ENCODE measurements at places on chromosomes 6 and 20.

DNA sequence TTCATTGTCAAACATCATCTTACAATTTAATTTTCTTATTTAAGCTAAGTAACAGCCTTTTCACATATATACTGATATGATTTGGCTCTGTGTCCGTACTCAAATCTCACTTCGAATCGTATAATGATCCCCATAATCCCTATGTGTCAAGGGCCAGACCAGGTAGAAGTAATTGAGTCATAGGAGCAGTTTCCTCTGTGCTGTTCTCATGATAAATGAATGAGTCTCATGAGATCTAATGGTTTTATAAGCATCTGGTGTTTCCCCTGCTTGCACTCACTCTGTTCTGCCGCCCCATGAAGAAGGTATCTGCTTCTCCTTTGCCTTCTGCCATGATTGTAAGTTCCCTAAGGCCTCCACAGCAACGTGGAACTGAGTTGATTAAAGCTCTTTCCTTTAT, 25.1 kb upstream of the CMTR1 start:
- DNase-seq, result no peak

DNA sequence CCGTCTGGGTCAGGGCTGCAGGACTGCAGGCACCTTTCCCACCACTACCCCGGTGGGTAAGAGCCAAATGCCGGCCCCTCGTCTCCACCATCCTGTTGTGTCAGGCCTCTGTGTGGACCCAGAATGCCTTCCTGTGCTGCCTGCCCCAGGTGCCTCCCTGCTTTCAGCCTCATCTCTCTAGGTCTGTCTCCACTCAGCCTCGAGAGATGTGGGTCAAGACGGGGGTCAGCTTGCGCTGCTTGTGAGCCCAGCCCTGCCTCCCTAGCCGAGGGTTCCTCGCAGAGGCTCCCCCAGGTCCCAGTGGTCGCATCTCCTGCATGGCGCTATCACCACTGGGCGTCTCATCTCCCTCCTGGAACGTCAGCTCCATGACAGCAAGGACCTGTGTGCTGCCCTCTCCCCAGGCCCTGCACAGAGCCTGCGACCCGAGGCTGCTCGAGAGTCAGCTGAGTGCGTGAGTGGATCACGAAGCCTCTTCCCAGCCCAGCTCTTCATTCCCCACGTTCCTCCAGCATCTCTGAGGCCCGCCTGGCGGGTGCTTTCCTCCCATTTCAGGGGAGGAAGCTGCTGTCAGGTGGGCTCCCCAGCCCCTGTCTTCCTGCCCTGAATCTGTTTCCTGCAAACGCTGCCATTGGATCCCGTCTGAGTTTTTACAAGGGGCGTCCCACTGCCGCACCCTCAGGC, 38.7 kb upstream of the ZBP1 start:
- no peak for DNase-seq

DNA sequence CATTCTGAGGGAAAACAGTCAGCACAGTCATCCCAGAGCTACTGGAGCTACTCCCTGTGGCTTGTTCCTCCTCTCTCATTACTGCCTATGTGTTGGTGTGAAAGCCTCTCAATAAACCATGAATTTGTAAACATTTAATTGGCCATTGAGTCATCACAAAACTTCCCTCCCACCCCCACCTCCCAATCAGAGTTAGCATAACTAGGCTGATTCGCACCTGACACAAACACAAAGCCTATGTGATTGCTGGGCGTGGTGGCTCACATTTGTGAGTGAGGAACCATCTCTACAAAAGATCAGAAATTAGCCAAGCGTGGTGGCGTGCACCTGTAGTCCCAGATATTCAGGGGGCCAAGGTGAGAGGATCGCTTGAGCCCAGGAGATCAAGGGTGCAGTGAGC, 17.1 kb upstream of the SNTA1 start:
- no peak for DNase-seq

GRCh38 chr20:1396264-1396663, 3.4 kb upstream of the FKBP1A start:
- DNase-seq, result no peak

DNA sequence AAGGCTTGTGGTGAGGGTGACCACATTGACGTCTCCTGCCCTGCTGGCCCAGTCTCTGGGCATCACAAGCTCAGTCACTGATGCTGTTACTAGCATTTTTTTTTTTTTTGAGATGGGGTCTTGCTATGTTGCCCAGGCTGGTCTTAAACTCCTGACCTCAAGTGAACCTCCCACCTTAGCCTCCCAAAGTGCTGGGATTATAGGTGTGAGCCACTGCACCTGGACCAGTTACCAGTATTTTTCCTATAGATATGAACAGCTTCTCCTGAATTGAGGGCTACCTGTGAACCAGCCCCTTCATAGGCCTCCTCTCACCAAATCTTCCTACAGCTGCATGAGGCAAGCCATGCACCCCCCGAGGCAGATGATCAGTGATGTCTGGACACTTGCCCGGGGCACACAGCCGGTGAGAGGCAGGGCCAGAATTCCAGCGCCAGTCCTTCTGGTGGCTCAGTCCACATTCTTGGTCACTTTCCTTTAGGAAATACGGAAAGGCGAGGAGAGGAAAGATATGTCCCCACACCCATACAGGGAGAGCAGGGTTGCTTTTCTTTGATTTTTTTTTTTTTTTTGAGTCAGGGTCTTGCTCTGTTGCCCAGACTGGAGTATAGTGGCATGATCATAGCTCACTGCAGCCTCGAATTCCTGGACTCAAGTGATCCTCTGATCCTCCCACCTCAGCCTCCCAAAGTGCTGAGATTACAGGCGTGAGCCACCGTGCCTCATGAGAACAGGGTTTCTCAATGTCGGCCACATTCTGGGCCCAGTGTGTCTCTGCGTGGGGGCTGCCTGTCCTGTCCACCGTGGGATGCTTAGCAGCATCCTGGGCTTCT, 50.7 kb downstream of the UBE2V1 start:
- DNase-seq, result no peak

GRCh38 chr20:7426890-7427496, 513.3 kb downstream of the HAO1 start:
- DNase-seq, result no peak

GRCh38 chr6:149031859-149032598, 285.2 kb downstream of the UST start:
- DNase-seq, result no peak

DNA sequence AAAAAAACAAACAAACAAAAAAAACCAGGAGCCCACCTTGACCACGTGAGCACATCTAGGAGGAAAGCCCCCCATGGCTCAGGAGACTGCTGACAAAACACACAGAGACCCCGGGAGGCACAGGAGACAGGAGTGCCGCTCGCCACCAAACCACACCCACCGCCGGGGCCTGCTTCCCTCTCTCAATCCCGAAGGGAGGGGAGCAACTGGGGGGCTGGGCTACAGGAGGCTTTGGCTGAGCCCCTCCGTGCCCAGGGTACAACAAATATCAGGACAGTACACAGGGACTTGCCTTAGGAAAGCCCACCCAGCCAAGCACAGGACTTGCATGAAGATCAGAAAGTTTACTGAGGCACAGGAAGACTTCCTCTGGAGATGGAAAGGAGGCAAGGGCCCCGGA, 102.5 kb downstream of the TAF4 start:
- DNase-seq, result no peak

DNA sequence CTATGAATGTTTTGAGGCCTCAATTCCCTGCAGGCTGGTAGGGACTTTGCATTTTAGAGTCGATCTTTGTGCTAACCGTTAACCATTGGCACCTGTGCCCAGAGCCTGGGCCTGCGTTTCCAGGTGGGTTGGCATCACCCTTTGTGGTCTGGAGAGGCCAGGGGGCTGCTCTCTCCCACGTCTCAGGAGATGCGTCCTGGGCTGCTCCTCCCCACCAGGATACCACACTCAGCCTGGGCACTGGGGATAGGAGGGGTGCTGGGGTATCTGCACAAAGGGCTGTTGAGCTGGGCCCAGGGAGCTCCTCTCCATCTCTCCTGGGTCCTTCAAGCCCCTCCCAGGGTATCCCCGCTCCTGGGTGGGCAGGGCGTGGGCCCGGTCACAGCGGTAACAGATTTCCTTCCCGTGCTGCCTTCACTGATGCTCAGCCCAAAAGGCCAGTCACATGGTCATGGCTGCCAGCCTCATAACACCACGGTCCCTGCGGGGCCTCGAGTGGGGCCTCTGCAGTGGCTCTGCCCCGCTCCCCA, 266.2 kb downstream of the TAF4 start:
- no peak for DNase-seq

DNA sequence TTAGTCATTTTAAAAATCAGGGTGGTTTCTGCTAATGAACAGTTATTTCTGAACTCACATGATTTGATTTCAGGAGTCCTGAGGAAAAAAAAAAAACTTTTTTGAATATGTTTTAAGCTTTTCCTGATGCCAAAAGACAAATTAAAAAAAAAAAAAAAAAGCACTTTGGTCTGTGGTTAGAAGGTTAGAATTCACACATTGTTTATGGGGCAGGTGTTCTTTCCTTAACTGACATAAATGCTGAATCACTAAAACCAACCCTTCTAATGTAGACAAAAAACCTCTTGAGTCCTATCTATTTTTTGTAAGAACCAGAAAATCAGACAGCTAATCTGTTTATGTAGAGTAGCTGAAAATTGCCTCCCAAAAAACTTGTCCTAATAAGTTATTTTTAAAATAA, 20.4 kb downstream of the THEMIS start:
- DNase-seq, result no peak

DNA sequence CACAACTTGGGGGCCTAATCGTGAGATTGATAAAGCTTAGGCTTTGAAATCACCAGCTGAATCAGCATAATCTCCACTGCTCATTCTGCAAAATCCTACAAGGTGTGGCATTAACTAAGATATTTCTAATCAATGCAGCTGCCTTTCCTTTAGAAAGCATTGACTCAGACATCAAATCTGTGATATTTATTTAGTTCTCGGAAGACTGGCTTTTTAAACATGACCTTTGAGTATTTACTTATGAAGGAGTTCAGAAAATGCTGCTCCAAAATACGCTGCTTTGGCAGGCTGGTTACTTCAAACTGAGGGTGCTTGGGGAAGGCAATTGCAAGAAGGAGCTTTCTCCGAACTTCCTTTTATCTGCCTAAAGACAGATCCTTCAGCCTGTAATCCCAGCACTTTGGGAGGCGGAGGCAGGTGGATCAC, 23.7 kb upstream of the FUCA2 start:
- no peak for DNase-seq

DNA sequence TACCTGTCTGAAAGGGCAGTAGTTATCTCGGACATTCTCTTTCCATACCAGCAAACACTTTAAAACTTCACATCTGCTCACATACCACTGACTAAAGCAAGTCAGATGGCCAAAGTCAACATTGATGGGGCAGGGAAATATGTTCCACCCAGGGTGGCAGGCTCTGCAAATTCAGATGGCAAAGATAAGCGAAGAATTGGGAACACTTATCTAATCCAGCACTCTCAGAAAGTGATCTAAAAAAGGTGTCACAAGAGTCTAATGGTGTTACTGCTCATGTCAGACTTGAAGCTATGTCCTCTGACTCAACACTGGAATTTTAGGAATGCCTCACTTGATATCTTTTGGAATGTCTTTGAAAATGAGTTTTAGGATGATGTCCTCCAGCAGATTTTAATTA, 1086.2 kb downstream of the KIF16B start:
- DNase-seq, result no peak

DNA sequence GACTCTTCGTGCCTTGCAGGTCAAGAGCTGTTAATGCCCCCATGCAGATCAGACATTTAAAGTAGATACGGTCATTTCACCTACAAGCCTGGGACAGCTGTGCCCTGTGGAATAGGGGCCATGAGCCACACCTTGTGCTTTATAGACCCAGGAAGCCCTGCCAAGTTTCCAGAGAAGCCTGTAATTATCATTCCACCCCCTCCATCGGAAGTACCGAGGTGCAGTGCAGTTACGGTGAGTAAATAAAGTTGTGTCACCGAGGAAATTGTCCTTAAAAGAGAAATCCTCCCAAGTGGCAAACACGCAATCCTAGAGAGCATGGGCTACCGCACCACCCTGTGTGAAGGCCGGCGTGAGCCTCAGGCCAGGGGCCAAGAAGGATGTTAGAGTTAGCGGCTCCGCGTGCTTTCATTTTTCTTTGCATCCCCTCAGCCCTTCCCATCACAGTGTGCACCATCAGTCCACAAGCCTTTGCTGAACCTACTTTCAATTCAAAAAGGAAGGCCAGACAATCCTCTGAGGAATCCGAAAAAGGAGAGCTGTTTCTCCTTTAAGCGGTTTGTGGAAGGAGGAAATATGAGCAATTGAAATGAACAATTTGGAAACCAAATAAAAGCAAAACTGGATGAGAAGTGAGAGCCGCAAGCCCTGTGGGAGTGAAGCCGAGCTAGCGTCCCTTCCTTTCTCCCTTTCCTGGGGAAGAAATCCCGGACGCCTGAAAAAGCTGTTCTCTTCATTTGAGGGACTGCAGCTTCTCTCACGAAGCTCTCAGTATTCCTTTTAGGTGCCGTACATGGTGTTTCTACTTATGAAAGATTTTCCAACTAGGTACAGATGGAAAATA, 183.3 kb upstream of the PDE10A start:
- no peak for DNase-seq

DNA sequence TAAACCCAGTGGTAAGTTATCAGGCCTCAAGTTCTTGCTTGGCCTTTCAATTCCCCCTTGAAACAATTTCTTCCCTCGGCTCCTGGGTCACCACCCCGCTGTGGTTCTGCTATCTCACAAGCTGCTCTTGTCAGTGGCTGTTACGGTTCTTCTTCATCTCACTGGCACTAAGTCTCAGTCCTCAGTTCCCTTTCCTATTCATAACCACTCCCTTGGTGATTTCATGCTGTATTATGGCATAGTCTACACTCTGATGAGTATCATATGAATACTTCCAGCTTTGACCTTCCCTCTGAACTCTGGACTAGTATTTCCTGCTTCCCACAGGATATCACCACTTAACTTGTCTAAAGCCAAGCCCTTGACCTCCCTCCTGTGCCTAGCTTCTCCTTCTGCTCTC, 7.9 kb downstream of the TAAR1 start:
- DNase-seq, result no peak

DNA sequence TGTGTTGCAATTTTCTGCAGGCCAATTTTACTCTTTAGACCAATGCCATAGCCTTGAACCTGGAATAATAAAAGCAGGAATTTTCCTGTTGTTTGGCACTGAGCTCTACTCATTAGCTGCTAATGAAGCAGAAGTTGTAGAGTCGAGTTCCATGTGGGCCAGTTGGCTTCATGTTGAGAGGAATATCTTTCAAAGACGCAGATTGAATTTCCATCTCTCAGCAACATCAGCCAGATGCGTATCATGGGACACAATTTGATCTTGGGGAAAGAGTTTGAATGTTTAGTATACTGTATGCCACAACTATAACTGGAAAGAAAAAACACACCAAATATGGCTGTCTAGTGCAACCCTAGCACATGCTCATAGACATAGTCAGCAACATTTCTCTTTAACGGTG, 259.6 kb downstream of the BCKDHB start:
- no peak for DNase-seq

DNA sequence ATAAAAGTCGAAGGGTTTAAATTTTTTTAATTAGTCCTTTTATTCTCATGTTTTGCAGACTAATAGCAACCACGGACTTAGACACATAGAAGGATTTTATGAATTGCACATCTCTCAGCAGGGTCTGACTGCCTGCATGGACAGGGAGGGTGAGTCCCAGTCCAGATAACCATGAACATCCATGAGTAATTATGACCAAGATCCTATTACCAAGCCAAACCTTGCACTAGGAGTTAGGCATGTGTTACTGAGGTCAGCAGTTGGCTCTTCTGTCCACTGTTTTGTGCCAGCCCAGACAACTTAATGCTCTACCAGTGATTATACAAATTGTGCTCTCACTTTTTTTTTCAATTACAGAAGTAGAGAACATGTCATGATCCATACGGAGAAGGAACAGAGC, 211.2 kb downstream of the MAFB start:
- no peak for DNase-seq

All from naive thymus-derived CD8-positive, alpha-beta T cell (primary cell).